ENCODE measurements at places on chromosomes 3 and 15. TPM values are rescaled to one million over a fixed set of nuclear protein-coding genes. Genes with fewer than 3 reads are reported as not detected.

NPAP1 gene
- total RNA-seq: not detected

LRRC3B gene
- total RNA-seq: not detected

BCL2A1 gene
- not detected for total RNA-seq

SEMA3F gene
- 46.9 TPM for total RNA-seq

RYR3 gene
- not detected for total RNA-seq

CD200 gene
- total RNA-seq: not detected

DNA sequence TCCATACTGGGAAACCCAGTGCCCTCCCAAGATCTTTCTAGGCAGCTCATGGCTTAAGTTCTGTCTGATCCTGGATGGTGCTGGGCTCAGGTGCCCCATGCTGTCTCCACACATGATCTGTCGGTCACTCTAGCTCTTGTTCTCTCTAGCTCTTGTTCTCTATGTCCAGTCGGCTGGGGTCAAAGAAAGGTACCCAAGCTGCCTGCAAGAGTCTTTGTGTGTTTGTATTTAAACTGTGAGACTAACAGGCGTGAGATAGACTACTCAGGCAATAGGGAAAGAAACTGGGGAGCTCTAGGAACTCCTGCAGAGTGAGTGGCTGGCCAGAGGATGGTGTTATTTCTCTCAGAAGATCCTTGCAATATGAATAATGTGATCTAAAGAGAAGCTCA is 40.2 kb downstream of the GPR156 start:
- peak; percentile 6 for DNase-seq

DNA sequence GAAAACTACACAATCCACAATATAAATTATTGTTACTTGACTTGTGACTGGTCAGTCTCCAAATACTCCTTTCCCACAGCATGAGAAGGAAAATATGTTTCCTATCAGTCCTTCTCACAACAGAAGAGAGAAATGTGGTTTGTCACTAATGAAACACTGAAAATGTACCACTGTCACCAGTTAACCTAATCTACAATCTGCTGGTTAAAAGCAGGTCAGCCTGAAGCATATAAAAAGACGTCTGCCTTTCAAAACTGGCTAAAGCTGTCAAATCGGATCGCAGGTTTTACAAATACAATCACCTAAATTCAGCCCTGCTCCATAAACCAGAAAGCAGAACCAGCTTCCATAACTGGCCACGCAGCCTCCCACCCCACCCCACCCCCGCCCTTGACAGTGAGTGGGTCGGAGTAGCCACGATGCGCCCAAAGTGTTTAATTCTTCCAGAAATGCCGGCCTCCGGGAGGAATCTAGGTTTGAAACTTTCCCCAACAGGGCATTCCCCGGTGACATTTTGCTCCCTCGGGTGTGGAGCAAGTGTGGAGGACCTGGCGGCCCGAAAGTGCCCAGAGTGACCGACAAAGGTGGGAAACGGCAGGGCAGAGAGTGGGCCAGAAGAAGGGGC is 682 bp downstream of the ETFA start:
- peak; percentile 38 for DNase-seq

DNA sequence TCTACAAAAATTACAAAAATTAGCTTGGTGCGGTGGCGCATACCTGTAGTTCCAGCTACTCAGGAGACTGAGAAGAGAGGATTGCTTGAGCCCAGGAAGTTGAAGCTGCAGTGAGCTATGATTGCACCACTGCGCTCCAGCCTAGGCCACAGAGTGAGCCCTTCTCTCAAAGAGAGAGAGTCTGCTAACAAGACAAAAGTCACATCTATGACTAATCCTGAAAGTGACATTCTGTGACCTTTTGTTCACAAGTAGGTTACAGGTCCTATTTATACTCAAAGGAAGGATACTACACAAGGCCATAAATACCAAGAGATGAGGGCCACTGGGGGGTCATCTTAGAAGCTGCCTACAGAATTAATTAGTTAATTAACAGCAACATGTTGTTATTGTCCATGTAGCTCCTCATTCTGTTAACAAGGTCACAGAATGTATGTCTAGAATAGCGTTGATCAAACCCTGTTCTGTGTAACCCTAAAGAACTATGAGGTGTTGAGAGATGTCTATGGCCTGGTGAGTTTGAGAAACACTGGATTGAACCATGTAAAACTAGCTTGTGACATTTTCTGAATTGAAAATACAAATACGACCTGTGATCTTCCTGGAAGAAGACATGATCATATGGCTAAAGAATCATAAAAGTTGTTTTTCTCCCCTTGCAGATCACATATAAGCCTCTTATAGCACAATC is 97.0 kb downstream of the SAMMSON start:
- no peak for DNase-seq

GRCh38 chr15:58459560-58459959 is 27.8 kb downstream of the LIPC start:
- no peak for DNase-seq

DNA sequence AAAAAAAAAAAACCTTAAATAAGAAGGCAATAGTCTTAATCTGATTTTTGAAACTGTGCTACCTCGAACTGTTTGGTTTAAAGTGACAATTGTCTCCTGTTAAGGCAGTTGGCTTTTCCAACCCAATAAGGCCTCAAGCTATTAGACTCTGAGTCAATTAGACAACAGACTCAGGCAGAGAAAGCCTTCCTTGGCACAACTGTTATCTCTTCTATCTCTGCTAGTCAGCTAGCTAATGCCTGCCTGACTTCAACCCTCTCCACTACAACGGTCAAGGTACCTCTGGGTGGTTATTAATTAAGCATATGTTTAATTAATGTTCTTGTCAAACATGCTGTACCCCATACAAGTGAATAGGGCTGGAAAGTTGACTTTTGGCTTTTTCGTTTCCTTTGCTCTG is 110.2 kb upstream of the NLGN1 start:
- DNase-seq: no peak

DNA sequence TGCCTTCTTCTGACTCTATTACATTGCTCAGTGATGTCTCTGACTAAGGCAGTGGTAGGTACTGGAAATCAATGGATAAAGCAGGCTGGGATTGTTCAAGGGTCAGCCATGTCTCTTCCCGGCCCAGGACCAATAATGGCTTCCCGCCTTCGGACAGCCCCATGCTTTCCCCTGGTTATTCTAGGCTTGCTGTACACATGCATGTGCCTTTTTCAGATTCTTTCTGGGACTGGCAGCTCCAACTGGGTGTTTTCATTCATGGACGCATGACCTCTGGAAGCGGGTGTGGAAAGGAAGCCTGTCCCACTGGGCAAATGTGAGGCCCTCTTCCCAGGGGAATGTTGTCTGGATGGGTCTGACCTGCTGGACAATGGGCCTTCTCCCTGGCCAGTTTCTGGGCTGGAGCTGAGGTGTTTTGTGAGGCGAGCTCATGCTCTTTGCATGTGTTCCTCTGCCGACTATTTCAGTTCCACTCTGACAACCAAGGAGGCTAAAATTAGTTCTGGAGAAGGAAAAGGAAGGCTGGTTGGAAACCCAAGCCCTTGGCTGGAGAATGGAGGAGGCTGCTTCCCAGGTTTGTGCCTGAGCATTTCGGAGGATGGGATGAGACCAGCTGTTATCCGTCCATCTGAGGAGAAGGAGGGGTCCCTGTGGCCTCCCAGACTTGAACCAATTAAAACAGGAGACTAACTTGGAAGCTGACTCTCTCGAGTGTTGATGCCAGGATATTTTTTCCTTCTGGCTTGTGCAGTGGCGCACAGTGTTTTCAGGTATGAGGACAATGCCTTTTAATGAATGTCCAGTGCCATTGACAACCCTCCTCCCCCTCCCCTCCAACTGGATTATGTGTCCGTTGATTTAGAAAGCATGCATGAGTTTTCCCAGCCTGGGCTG is 6.9 kb downstream of the ACVR2B start:
- peak; percentile 80 for DNase-seq

- DNase-seq: peak; percentile 71
Measured at GRCh38 chr15:94893091-94893490, 661.7 kb downstream of the MCTP2 start.

- no peak for DNase-seq
Measured at GRCh38 chr3:60931452-60931851, 319.8 kb downstream of the FHIT start.

GRCh38 chr3:32601722-32602121 is 31.1 kb upstream of the DYNC1LI1 start:
- DNase-seq: no peak

DNA sequence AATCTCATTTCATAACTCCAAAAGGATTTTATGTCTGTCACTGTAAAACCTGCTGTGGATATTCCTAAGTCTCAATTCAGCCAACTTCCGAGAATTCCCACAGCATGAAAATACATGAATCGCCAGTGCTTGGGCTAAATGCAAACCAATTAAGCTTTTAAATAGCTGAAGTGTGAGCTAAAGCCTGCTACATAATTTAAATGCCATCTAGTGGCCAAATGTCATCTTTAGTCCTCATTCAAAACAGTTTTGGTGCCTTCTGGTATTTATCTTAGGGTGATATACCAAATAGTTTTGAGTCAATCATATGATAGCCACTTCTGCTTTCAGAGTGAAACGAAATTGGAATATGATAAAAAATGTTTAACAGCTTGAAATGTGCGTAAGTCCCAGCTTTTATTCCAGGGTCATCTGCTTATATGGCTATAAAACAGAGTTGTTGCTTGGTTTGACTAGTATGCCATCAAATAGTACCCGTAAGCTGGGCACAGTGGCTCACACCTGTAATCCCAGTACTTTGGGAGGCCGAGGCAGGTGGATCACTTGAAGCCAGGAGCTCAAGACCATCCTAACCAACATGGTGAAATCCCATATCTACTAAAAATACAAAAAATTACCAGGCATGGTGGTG is 41.8 kb upstream of the CCNL1 start:
- peak; percentile 65 for DNase-seq

- peak; percentile 19 for DNase-seq
Measured at GRCh38 chr3:30680789-30681648, 74.6 kb downstream of the TGFBR2 start.

- DNase-seq: peak; percentile 43
Measured at GRCh38 chr15:51162865-51163762, 68.4 kb upstream of the TNFAIP8L3 start.

- no peak for DNase-seq
Measured at GRCh38 chr3:18246336-18247060, 178.6 kb downstream of the SATB1 start.

GRCh38 chr3:194556086-194557056 is 69.6 kb upstream of the ATP13A3 start:
- no peak for DNase-seq

GRCh38 chr3:131501949-131502348 is 822 bp downstream of the MRPL3 start:
- no peak for DNase-seq

- peak; percentile 37 for DNase-seq
Measured at GRCh38 chr3:102225407-102226132, 209.2 kb upstream of the ZPLD1 start.

DNA sequence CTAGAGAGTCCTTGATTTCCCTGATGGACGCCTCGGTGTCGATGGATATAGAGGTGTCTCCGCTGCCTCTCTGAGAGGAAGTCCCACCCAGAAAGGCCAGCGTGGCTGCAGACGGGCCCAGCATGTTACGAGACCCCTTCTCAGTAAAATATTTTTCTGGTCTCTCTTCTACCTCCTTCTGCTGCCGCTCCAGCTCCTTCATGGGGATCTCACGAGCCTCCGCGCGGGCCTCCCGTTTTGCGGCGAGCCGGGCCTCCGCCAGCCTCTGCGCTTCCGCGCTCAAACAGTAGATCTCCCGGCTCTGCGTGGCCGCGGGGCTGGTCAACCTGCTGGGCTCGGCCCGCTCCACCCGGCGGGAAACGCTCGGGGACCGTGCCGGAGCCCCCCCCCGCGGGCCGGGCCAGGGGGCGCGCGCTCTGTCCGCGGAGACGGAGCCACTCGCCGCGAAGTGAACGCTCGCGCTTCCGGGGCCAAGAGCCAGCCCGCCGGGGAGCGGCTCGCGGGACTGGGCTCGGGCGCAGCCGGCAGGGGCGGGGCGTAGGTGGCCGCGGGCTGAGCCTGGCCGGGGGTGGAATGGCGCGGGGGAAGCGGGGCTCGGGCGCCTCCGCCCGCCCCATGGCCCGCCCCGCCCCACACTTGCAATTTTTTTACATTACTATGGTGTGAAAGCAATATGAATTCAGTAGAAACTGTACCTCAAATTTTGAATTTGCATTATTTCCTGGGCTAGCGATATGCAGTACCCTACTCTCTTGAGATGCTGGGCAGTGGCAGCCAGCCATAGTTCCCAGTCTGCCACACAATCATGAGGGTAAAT is 10.2 kb upstream of the KCNMB3 start:
- DNase-seq: peak; percentile 44

GRCh38 chr3:119418641-119419040 is 44.8 kb downstream of the TMEM39A start:
- no peak for DNase-seq

- DNase-seq: no peak
Measured at GRCh38 chr15:70526221-70526973, 237.0 kb downstream of the UACA start.

DNA sequence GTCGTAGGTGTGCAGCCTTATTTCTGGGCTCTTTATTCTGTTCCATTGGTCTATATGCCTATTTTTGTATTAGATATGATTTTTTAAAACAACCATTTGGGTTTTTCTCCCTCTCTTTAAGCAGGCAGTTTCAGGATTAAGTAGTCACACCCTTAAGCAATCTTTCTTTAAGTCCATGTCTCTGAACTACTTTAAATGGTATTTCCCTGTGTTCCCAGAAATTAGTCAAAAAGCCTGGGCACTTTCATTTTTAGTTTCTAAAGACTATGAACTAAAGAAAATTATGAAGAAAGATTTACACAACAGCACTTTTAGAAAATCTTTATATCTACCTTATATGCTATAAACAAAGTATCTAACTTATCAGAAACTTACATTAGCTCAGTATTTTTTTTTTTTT is 110.3 kb downstream of the FAIM start:
- no peak for DNase-seq

DNA sequence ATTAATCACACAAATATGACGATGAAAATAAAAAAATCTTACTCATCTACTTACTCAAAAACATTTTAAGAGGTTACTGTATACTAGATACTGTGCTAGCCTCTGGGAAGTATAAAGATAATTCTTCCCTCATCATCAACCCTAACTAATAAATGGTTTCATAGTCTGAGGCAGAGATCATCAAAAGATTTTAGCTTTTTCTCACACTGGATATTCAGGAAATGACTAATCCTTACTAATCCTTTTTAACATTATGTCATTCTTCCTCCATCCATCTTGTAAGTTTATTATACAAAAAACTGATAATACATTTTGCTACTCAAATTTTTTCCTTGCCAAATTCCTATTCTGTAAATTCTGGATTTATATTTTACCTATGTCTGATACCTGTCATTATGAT is 29.7 kb downstream of the ACAD11 start:
- DNase-seq: no peak

- DNase-seq: no peak
Measured at GRCh38 chr15:93671387-93671943, 559.9 kb upstream of the MCTP2 start.

GRCh38 chr15:80912673-80913072 is 76.9 kb downstream of the MESD start:
- no peak for DNase-seq

Measured in G401 (cell line).